Type B pancreatic cell (in vitro differentiated cells): ENCODE measurements at places on chromosomes 13 and 19. TPM values are rescaled to one million over a fixed set of nuclear protein-coding genes. Genes with fewer than 3 reads are reported as not detected.

Gene NLRP5
- total RNA-seq: not detected in 2 replicates

Gene ZGLP1
- 5.5 and 17.0 TPM in 2 replicates for total RNA-seq

Gene RPL13A
- total RNA-seq: 3,274 and 3,593 TPM in 2 replicates

Gene ATP4B
- 2.0 and 26.7 TPM in 2 replicates for total RNA-seq

Gene ZSCAN18
- 59.0 and 82.4 TPM in 2 replicates for total RNA-seq

Gene A1BG
- total RNA-seq: 5.1 and 11.7 TPM in 2 replicates

Gene ZNF430
- total RNA-seq: 13.4 and 17.3 TPM in 2 replicates

Gene NMRK2
- total RNA-seq: 0.65 TPM in 1 of 2 replicates, not detected in the other

Gene SHD
- total RNA-seq: 4.9 and 6.1 TPM in 2 replicates

Gene PLA2G4C
- total RNA-seq: 1.1 and 3.2 TPM in 2 replicates

Gene CDX2
- total RNA-seq: 11.3 and 31.8 TPM in 2 replicates

Gene SLC25A42
- total RNA-seq: 10.0 and 13.4 TPM in 2 replicates

Gene CPB2
- total RNA-seq: 0.19 and 0.31 TPM in 2 replicates

Gene CD37
- total RNA-seq: not detected in 2 replicates

Gene ZNF229
- 12.0 and 20.4 TPM in 2 replicates for total RNA-seq
